ENCODE measurements at places on chromosomes 16 and 17. TPM values are rescaled to one million over a fixed set of nuclear protein-coding genes. Genes with fewer than 3 reads are reported as not detected.

TNFSF13 gene
- total RNA-seq = 11.9 TPM

NGFR gene
- 27.7 TPM for total RNA-seq

RHBDF2 gene
- 48.1 TPM for total RNA-seq

IKZF3 gene
- 0.78 TPM for total RNA-seq

DNA sequence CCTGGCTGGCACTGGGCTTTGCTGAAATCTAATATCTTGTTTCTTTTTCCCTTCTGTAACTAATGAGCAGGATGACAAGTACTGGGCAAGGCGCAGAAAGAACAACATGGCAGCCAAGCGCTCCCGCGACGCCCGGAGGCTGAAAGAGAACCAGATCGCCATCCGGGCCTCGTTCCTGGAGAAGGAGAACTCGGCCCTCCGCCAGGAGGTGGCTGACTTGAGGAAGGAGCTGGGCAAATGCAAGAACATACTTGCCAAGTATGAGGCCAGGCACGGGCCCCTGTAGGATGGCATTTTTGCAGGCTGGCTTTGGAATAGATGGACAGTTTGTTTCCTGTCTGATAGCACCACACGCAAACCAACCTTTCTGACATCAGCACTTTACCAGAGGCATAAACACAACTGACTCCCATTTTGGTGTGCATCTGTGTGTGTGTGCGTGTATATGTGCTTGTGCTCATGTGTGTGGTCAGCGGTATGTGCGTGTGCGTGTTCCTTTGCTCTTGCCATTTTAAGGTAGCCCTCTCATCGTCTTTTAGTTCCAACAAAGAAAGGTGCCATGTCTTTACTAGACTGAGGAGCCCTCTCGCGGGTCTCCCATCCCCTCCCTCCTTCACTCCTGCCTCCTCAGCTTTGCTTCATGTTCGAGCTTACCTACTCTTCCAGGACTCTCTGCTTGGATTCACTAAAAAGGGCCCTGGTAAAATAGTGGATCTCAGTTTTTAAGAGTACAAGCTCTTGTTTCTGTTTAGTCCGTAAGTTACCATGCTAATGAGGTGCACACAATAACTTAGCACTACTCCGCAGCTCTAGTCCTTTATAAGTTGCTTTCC lies 56.0 kb downstream of the HLF start:
- no peaks in the 10 kb centered on the region for H3K27me3 ChIP-seq
- no peaks in the 10 kb centered on the region for H3K36me3 ChIP-seq
- no peak overlapping the region for H3K4me3 ChIP-seq
- H3K4me1 ChIP-seq = no peaks in the 10 kb centered on the region
- no peak for DNase-seq
- no peak overlapping the region for H3K27ac ChIP-seq

DNA sequence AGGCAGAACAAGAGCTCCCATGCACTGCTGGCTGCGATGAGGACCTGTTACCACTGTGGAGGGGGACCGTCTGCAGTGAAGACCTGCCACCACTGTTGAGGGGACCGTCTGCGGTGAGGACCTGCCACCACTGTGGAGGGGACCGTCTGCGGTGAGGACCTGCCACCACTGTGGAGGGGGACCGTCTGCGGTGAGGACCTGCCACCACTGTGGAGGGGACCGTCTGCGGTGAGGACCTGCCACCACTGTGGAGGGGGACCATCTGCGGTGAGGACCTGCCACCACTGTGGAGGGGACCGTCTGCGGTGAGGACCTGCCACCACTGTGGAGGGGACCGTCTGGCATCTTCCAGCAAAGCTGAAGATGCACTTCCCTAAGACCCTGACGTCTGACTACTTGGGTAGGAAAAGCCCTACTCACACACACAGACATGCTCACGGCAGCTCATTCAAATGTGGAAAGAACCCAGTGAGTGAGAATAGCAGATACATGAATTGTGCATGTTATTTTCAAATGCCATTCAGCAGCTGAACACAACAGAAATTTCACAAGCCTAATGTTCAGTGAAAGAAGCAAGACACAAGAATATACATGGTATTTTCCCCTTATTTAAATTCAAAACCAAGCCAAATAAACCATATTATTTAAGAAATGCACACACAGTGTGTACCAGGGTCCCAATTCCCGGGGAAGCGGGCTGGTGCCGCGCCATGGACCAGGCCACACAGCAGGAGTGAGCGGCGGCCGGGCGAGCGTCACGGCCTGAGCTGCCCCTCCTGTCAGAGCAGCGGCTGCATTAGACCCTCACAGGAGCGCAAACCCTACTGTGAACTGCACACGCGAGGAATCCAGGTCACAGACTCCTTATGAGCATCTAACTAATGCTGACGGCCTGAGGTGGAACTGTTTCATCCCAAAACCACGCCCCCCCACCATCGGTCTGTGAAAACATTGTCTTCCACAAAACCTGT lies 64.2 kb upstream of the METRNL start:
- H3K27me3 ChIP-seq = no peaks in the 10 kb centered on the region
- no peaks in the 10 kb centered on the region for H3K4me1 ChIP-seq
- H3K36me3 ChIP-seq = no peaks in the 10 kb centered on the region
- no peak overlapping the region for H3K4me3 ChIP-seq
- H3K27ac ChIP-seq = no peak overlapping the region

DNA sequence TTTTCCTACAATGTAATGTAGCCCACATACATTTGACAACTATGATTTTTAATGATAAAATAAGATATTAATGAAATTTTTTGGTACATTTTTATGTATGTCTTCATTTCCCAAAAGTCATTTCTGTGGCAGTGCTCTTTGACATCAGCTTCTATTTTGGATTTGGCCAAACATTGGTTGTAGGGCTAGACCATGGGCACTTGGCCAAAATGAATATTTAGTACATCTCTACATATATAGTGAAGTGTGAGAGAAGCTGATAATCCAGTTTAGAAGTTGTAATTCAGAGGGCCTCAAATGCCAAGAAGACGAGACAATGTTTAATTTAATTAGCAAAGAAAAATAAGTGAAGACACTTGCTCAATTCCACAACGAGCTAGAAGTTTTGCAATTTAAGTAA lies 724.9 kb upstream of the SOX9 start:
- H3K4me3 ChIP-seq = no peak overlapping the region
- no peaks in the 10 kb centered on the region for H3K4me1 ChIP-seq
- no peaks in the 10 kb centered on the region for H3K27me3 ChIP-seq
- H3K36me3 ChIP-seq = no peaks in the 10 kb centered on the region
- DNase-seq = no peak
- no peak overlapping the region for H3K27ac ChIP-seq

DNA sequence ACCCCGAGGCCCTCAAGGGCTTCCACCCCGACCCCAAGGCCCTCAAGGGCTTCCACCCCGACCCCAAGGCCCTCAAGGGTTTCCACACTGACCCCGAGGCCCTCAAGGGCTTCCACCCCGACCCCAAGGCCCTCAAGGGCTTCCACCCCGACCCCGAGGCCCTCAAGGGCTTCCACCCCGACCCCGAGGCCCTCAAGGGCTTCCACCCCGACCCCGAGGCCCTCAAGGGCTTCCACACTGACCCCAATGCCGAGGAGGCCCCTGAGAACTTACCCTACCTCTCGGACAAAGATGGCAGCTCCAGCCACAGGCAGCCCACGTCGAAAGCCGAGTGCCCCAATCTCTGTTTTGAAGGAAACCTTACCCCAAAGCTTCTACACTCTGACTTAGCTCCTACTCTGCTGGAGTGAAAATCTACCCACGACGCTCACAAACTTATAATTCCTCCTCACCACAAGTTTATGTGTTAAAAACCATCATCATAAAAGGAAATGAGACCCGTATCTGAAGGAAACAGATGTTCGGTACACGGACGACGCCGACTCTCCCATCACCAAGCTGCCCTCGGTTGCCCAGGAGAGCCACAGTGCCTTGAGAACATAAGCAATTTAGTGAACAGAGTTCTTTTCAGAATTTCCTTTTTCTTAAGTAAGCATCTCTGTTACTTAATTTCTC lies 61.2 kb upstream of the RPH3AL start:
- H3K4me1 ChIP-seq = peaks cover 24% of the 10 kb centered on the region
- no peaks in the 10 kb centered on the region for H3K27me3 ChIP-seq
- no peak for DNase-seq
- H3K4me3 ChIP-seq = no peak overlapping the region
- no peaks in the 10 kb centered on the region for H3K36me3 ChIP-seq

DNA sequence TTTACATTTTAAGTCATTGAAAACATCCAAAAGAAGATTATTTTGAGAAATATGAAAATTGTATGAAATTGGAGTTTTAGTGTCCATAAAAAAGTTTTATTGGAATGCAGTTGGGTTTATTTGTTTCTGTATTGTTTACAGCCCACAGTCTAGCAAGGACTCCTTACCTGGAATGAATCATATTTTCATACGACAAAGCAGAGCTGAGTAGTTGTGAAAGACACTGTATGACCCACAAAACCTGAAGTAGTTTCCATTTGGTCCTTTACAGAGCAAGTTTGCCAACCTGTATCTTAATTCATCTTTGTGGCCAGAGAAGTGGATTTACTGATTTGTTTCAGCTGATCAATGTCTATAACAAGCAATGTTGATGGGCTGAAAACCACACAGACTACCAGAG lies 10.3 kb downstream of the CCL18 start:
- no peak overlapping the region for H3K4me3 ChIP-seq
- no peaks in the 10 kb centered on the region for H3K36me3 ChIP-seq
- H3K27ac ChIP-seq = no peak overlapping the region
- no peak for DNase-seq
- H3K27me3 ChIP-seq = no peaks in the 10 kb centered on the region
- H3K4me1 ChIP-seq = no peaks in the 10 kb centered on the region

- no peak overlapping the region for H3K4me3 ChIP-seq
- H3K27ac ChIP-seq = peak overlapping the region; percentile 90
- no peaks in the 10 kb centered on the region for H3K27me3 ChIP-seq
- DNase-seq = no peak
- peaks cover 57% of the 10 kb centered on the region for H3K4me1 ChIP-seq
- H3K36me3 ChIP-seq = no peaks in the 10 kb centered on the region
Observed at GRCh38 chr17:50697062-50697461, 10.7 kb downstream of the ANKRD40 start.

DNA sequence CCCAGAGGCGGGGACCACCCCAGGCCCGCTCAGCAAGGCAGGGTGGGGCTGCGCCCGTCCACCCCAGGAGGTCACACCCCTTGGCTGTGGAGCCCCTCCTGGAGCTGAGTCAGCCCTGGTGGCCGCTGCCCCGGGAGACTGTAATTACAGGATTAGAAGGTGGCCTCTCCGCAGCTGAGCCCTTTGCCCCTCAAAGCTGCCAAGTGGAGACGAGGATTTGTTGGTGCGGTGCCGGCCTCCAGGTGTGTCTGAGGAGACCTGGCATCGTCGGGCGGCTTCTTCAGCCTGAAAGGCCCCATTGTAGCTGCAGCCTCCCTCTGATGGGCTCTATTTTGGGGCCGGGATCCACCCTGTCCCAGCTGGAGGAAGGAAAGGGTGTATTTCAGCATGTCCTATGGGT lies 22.7 kb upstream of the SPNS2 start:
- no peak for DNase-seq
- no peaks in the 10 kb centered on the region for H3K36me3 ChIP-seq
- no peak overlapping the region for H3K27ac ChIP-seq
- H3K27me3 ChIP-seq = no peaks in the 10 kb centered on the region

- no peak overlapping the region for H3K4me3 ChIP-seq
- peaks cover 33% of the 10 kb centered on the region for H3K4me1 ChIP-seq
- peaks cover 10% of the 10 kb centered on the region for H3K36me3 ChIP-seq
Observed at GRCh38 chr16:58513874-58514273, 1.4 kb upstream of the SETD6 start.

DNA sequence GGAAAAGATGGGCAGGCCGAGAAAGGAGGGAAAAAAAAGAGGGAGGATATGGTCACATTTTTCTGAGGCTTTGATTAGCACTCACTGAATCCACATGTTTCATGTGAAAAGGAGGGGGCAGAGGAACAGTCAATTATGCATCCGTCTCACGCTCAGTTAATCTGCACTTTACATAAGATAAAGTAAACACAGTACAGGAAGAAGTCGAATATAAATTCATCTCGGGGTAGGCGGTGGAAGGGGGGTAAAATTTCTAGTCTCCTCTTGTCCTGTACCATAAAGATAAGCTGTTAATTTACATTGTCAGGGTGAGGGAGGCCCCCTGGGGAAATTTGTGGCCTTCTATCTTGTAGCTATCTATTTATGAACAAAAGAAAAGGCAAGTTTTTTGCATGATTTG lies 73.1 kb upstream of the CES5A start:
- no peak for DNase-seq
- no peak overlapping the region for H3K4me3 ChIP-seq
- no peaks in the 10 kb centered on the region for H3K27me3 ChIP-seq

DNA sequence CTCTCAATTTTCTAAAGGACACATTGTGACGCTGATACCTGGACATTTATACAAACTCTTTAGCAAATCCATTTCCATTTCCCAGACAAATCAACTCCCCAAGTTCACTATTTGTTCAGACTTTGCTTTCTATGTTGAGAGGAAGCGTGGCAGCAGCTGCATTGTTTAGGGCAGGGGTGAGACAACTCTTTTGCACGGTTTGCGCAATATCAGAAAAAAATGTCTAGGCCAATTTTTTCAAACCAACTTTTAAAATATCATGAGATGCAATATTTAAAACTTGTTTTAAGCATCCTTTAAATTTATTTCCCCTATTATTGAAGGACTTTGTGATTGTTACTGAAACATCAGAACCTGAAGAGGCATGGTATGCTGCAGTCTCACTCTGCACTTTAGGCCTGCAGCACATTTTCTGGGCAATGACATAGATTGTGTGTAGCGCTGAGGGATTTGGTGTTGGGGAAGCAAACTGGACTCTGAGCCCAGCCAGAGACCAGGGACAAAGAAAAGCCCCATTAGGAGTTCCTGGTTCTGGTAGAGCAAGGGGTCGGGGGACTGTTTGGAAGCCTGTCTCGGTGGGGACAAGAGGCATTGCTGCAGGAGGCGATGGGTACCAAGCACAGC lies 6.4 kb upstream of the CCDC182 start:
- H3K36me3 ChIP-seq = no peaks in the 10 kb centered on the region
- no peak for DNase-seq
- peaks cover 10% of the 10 kb centered on the region for H3K4me1 ChIP-seq
- no peak overlapping the region for H3K4me3 ChIP-seq
- no peak overlapping the region for H3K27ac ChIP-seq
- no peaks in the 10 kb centered on the region for H3K27me3 ChIP-seq

- H3K4me3 ChIP-seq = no peak overlapping the region
- no peaks in the 10 kb centered on the region for H3K4me1 ChIP-seq
- no peaks in the 10 kb centered on the region for H3K27me3 ChIP-seq
- H3K27ac ChIP-seq = no peak overlapping the region
- no peak for DNase-seq
Observed at GRCh38 chr16:55002419-55002818, 71.8 kb downstream of the IRX5 start.

- no peaks in the 10 kb centered on the region for H3K36me3 ChIP-seq
- no peaks in the 10 kb centered on the region for H3K27me3 ChIP-seq
- DNase-seq = no peak
- H3K4me3 ChIP-seq = no peak overlapping the region
Observed at GRCh38 chr16:23339787-23340186, 37.7 kb downstream of the SCNN1B start.
